GM18507 (cell line): ENCODE measurements at places on chromosomes 16 and 17.
A peak's percentile ranks its signal among the peaks of the same experiment; 100 is the strongest.

- no peak for DNase-seq
Measured at GRCh38 chr16:1781758-1782407, 488 bp downstream of the SPSB3 start.

- no peak for DNase-seq
Measured at GRCh38 chr17:29358416-29358815, 31.7 kb upstream of the TAOK1 start.

DNA sequence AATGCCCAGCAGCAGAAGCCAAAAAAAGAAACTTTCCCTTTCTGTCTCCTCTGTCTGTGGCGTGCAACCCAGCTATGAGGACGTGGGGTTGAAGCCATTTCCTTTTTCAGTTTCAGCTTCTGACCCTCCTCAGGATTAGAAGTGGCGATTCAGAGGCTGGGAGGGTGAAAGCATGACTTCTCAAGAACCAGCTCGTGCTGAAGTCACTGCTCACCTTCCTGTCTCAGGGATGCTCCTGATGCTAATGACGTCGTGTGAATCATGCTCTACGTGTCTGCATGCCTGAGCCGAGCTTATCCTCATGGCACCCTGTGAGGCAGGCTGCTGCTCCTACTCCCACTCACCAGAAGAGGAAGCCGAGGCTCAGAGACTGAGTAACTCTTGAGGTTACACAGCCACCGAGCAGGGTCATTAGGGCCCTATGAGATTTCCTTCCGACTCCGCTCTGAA lies 5.7 kb upstream of the LPO start:
- peak; percentile 39 for DNase-seq

DNA sequence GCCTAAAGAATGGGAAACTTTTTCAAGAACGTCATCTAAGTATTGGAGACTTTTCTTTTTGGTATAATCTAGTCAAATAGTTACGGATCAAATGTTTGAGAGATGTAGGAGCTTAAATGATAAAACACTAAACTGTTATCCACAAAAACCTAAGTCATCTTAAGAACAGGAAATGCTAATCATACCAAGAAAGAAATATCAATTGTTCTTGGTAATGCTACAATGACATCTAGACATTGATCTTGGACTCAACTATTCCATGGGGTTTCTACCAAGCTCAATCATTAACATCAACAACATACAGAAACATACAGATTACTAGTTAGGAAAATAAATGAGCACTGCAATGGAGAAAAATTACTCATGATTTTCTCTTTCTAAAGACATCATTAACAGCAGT lies 3.8 kb downstream of the NUDT21 start:
- DNase-seq: no peak
